ENCODE measurements at places on chromosomes 13 and 19.
A peak's percentile ranks its signal among the peaks of the same experiment; 100 is the strongest.

- DNase-seq: no peak
Observed at GRCh38 chr13:46751811-46752635, 44.9 kb downstream of the ESD start.

DNA sequence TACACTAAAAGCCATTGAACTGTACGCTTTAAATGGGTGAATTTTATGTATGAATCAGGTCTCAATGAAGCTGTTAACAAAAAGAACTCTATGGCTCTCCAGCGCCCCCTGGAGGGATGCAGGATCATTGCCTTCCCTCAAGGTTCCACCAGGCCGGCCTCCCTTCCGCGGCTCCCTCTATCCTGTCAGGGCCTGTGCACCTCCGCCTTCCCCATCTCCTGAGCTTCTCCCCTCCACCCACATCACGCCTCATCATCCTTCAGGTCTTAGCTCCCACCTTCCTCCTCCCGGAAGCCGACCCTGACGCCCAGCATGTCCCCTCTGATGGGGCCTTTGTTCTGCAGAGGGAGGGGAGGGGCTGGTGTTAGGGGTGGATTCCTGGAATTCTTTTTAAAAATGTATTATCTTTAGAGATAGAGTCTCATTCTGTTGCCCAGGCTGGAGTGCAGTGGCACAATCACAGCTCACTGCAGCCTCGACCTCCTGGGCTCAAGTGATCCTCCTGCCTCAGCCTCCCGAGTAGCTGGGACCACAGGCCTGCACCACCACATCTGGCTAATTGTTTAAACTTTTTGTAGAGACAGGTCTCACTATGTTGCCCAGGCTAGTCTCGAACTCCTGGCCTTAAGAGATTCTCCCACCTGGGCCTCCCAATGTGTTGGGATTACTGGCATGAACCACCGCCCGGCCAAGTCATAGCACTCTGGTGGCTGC lies 27.7 kb downstream of the MEIS3 start:
- peak; percentile 78 for DNase-seq

DNA sequence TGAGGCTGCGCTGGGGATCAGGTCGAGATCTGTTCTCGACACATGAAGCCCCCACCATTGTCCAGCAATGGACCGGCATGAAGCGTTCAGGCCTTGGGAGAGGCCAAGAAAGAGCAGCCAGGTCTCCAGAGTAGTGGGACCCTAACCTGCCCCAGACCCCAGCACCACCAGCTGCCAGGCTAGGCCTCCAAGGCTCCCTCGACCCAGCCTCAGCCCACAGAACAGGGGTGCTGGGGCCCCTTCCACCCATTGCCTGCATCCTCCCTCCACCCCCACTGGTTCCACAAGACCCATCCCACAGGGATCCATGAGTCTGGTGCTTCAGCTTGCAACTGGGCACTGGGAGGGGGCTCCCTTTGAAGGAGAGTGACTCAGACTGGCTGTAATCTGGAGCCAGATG lies 120.3 kb downstream of the TUBA3C start:
- DNase-seq: no peak

DNA sequence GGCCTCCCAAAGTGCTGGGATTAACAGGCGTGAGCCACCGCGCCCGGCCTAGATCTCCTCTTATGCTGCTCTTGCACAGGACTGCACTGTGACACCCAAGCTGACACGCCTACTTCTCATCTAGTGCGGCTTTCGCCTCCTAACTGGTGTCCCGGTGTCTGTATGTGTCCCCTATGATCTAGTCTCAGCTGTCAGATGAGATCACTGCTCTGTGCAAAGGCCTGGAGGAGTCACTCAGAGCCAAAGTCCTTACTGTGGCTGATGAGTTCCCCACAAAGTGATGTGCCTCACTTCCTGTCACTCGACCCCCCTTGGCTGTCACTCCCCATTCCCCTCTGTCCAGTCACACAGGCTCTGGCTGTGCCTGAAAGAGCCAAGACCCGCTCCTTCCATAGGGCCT lies 2.5 kb downstream of the ZNF556 start:
- DNase-seq: no peak

- no peak for DNase-seq
Observed at GRCh38 chr13:114279146-114279545, 2.3 kb upstream of the UPF3A start.
